ENCODE measurements at places on chromosomes 11 and 22. TPM values are rescaled to one million over a fixed set of nuclear protein-coding genes. Genes with fewer than 3 reads are reported as not detected.

Gene F2
- total RNA-seq = not detected

Gene LRRC56
- 1.7 TPM for total RNA-seq

Gene RHOG
- 154 TPM for total RNA-seq

Gene MS4A3
- total RNA-seq = not detected

GRCh38 chr22:48796310-48797015, 1031.2 kb downstream of the BRD1 start:
- H3K36me3 ChIP-seq = no peaks in the 10 kb centered on the region
- H3K27ac ChIP-seq = no peak overlapping the region
- no peak for DNase-seq
- no peaks in the 10 kb centered on the region for H3K27me3 ChIP-seq

DNA sequence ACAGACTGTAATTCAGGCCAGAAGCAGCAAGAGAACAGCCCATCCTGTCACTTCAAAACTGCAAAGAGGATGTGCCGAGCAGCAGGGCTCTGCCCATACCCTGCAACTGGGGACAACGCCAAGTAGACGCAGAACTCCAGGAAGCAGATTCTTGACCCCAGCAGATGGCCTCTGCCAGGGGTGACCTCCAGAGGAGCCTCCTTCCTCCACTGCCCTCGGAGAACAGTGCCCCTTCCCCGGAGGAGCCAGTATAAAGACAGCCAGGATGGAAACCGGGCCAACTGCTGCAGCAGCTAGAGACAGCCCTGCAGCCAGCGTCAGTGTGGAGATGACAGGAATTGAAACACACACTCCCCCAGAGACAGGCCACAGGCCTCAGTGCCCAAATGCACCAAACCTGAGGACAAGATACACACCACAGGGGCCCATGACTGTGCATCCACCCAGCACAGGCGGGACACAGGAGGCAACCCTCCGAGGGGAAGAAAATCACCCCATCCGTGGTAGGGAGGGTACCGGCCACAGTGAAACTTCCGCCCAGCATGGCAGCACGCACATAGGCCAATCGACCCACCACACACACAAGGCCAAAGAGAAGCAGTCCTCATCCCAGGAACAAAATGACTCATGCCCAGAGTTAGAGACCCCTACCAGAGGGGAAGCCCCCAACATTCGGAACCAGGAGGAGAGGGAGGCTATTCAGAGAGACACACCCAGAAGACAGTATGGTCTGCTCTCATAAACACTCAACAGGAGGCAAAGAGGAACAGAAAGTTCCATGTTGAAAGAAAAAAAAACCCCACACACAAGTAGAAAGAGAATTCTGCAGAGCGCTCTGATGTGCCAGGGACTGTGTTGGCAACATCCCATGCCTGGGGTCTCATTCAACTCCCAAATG, 5.6 kb downstream of the AHNAK start:
- DNase-seq = peak; percentile 92
- H3K4me3 ChIP-seq = peak overlapping the region; percentile 98
- peak overlapping the region; percentile 89 for H3K27ac ChIP-seq
- H3K36me3 ChIP-seq = peaks cover 26% of the 10 kb centered on the region
- no peaks in the 10 kb centered on the region for H3K27me3 ChIP-seq
- peaks cover 69% of the 10 kb centered on the region for H3K4me1 ChIP-seq

GRCh38 chr11:65744026-65744698, 23.6 kb upstream of the RNASEH2C start:
- peaks cover 41% of the 10 kb centered on the region for H3K27me3 ChIP-seq
- no peak overlapping the region for H3K4me3 ChIP-seq
- no peaks in the 10 kb centered on the region for H3K36me3 ChIP-seq

DNA sequence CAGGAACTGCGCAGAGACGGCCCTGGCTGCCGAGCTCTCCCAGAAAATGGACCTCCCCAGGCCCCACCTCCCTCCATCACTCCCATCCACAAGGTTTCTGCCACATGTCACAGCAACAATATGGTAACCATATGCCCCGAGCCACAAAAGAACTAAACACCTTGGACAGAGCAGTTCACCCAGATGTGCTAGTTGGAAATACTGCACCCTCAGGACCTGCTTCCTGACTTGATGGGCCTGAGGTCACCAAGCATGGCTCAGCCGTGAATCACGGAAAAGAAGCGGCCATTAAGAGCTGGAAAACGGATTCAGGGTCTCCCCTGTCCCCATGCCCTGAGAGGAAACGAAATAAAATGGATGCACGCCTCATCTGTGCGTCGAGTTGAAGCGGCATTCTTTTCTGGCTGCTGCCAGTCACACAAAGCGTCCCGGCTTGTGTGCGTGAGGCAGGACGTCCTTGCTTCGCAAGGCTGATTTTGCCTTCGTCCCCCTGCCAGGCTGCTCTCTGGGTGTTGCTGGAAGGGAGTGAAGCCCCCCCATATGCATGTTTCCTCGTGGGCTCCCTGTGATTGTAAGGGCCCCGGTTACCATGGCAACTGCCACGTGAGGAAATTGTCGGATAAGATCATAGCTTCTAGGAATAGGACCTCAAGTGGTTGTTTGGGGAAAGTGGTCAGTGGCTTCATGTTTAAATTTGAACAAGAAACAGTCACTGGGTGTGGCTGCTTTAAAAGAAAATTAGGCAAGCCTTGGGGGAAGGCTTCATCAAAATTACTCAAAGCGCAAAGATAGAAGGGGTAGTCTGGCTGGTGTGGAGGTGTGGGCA, 51.7 kb downstream of the FLI1 start:
- H3K4me1 ChIP-seq = peaks cover 50% of the 10 kb centered on the region
- peak overlapping the region; percentile 75 for H3K27ac ChIP-seq
- H3K36me3 ChIP-seq = peaks cover 54% of the 10 kb centered on the region
- no peak overlapping the region for H3K4me3 ChIP-seq
- DNase-seq = peak; percentile 49

DNA sequence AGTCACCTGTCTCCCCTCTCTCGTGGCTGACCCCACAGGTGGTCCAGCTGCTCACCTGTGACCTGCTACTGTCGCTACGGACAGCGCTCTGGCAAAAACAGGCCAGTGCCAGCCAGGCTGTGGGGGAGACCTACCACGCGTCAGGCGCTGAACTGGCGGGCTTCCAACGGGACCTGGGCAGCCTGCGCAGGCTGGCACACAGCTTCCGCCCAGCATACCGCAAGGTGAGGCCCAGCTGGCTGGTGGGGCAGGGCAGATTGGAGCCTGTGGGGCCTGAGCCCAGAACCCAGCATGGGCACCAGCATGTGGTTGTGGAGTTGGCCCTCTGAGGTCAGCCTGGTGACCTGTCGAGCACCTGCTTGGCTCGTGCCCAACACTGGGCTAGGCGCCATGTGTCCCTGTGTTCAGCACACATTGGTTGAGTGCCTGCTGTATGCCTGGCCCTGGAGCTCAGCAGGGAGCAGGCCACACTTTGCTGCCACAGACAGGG, 11.9 kb downstream of the SHISA8 start:
- H3K27me3 ChIP-seq = no peaks in the 10 kb centered on the region
- no peak overlapping the region for H3K4me3 ChIP-seq
- peaks cover 8% of the 10 kb centered on the region for H3K4me1 ChIP-seq
- peaks cover 9% of the 10 kb centered on the region for H3K36me3 ChIP-seq

GRCh38 chr11:45585205-45585604, 80.2 kb downstream of the CHST1 start:
- no peak overlapping the region for H3K27ac ChIP-seq
- no peaks in the 10 kb centered on the region for H3K4me1 ChIP-seq
- no peak for DNase-seq
- no peak overlapping the region for H3K4me3 ChIP-seq
- peaks cover 19% of the 10 kb centered on the region for H3K27me3 ChIP-seq

GRCh38 chr11:41065432-41065831, 394.0 kb downstream of the LRRC4C start:
- DNase-seq = no peak
- H3K36me3 ChIP-seq = no peaks in the 10 kb centered on the region
- no peak overlapping the region for H3K27ac ChIP-seq
- no peak overlapping the region for H3K4me3 ChIP-seq
- no peaks in the 10 kb centered on the region for H3K27me3 ChIP-seq

GRCh38 chr11:2750101-2750681, 50.4 kb upstream of the KCNQ1OT1 start:
- H3K36me3 ChIP-seq = no peaks in the 10 kb centered on the region
- no peak overlapping the region for H3K4me3 ChIP-seq
- H3K27me3 ChIP-seq = no peaks in the 10 kb centered on the region
- peaks cover 3% of the 10 kb centered on the region for H3K4me1 ChIP-seq
- no peak overlapping the region for H3K27ac ChIP-seq

- no peaks in the 10 kb centered on the region for H3K27me3 ChIP-seq
- no peak overlapping the region for H3K4me3 ChIP-seq
- H3K4me1 ChIP-seq = no peaks in the 10 kb centered on the region
- H3K27ac ChIP-seq = no peak overlapping the region
- DNase-seq = no peak
Observed at GRCh38 chr11:82365351-82365750, 368.3 kb downstream of the FAM181B start.

DNA sequence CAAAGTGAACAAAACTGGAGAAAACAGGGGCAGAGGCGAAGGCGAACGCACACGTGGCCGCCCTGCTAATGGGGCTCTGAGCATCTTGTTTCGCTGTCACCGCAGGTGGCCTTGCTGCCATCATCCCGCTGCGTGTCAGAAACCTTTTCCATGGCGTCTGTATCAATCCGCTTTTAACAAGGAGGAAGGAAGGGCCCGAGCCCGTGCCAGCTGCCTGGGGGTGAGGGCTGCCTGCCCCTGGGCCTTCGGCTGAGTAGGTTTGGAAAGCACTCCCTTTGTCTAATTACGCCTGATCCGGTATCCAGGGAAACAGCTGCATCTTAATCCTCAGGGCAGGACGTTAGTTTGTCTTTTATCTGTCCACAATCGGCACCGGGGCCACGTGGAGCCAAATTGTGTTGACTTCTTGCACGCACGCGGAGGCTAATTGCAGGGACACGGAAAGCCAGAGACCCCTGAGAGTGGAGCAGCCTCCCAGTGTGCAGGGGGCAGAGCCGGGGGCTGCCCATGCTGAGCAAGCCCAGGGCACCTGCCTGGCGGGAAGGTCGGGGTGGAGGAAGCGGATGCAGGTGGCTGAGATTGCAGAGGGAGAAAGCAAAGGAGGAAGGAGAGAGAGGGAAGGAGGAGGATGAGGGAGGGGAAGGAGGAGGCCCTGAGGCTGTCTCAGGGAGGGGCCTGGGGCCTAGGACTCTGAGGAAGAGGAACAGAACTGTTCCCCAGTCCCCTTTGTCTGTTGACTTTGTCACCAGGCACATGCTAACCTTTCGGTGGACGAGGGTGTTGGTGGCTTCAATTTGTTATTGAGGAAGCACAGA, 19.2 kb upstream of the TH start:
- no peaks in the 10 kb centered on the region for H3K4me1 ChIP-seq
- no peaks in the 10 kb centered on the region for H3K36me3 ChIP-seq
- no peak for DNase-seq
- no peak overlapping the region for H3K4me3 ChIP-seq
- H3K27me3 ChIP-seq = peaks cover 3% of the 10 kb centered on the region
- H3K27ac ChIP-seq = no peak overlapping the region
